ENCODE measurements at places on chromosomes 12 and 14. TPM values are rescaled to one million over a fixed set of nuclear protein-coding genes. Genes with fewer than 3 reads are reported as not detected.
A peak's percentile ranks its signal among the peaks of the same experiment; 100 is the strongest.

DNA sequence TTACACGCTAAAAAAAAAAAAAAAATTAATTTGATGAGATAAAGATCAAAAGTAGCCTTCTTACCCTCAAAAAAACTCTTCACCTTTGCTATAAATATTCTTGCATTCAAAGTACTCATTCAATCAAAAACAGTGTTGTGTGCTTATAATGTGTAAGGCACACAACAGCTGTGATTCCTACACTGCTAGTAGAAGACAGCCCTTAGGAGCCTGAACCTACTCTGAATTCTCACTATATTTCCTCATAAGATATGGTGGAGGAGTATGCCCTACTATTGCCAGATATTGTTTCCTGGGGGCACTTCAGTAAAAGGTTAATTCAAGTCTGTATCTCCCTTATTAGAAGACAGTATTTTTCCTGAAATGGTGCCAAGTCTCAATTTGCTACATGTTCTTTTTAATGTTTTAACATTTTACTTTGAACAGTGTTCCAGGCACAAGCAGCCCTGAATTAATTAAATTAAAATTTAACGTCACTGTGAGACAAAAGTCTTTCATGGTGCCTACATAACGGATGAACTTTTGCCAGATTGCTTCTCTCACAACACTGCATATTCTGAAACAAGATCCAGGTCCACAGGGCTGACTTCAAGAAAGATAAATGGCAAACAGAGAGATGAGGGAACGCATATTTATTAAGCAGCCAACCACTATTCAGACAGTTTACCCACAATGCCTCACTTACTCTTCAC is 19.3 kb downstream of the PPP2R5E start:
- no peak for DNase-seq

DNA sequence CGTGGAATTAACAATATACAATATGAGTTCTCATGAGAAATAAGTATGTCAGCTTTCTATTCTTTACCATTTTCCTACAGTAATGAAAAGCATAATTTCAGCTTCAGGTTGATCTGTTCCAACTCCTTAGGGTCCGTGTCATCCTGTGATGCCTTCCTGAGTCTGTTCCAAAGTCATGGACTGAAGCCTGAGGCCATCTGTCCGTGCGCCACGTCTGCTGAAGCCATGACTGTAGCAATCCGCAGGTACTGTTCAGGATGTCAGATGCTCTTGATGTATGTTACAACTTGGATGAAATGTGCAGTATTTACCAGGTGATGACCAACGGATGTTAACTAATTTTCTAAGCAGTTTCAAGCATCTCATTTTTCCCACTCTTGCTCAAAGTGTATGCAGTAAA is 67.0 kb upstream of the ATF1 start:
- no peak for DNase-seq

DNA sequence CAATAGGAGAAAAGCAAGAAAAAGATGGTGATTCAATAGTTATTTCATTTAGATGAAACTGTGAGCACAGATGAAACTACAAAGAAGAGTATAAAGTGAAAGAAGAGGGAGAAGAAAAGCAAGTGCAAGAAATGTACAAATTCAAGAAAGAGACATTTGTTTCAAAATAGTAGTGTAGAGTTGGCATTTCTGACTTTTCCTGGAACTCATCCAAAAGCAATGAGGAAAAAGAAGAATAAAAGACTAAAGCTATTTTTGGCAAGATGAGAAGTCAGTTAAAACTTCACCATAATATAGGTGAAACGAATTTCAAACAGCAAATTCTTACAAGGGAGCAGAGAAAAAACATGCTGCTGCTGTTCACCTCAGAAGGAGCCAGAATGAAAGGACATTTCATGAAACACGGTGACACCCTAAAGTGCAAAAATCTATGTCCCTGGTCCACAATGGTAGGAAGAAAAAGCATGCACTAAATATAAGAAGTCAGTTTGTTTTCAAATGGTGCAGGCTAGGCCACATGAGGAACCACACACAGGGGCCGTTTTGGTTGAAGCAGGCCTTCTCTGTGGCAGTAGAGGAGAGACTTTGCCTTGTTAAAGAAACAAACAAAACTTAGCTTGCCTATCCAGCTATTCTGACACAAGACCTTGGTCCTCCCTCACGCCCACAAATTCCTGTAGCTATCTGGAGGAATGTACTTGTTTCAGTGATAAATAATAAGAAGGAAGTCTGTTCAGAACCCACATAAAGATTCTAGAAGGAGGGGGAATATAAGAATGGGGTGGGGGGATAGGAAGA is 11.1 kb upstream of the CMAS start:
- DNase-seq: no peak

DNA sequence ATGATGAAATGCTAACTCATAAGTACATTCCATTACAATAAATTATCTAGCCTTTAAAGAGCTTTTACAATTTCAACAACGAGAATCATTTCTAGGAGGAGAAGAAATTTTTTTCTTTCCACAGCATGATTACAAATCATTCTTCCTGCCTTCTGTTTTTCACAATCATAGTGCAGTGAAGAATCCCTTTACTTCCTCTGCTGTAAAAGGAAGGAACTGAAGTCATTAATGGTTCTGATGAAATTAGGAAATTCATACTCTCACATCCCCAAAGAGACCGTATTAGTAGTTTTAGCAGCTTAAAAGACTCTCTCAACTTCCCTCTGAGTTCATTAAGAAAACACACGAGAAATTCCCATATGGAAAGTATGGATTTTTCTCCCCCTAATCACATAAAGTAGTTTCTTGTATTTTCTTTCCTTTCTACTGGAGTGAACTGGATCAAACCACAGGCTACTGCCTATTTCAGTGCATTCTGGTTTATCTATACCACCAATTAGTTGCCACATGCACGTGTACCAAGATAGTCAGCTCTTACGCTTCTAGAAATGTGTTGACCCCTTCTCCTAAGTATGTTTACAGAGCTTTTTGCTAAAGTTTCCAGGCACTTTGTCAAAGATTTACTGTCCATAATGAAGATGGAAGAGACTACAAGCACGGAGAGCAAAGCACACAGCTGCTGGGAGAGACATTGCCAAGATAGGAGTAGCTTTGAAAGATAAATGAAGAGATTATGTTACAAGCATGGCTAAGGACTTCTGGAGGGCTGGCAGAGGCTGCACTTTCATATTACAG is 58.9 kb upstream of the KITLG start:
- DNase-seq: no peak

The NTS gene
- total RNA-seq: not detected

- no peak for DNase-seq
Measured at GRCh38 chr12:124098887-124099286, 125.9 kb downstream of the ZNF664 start.

The ACTR10 gene
- total RNA-seq: 61.0 TPM

DNA sequence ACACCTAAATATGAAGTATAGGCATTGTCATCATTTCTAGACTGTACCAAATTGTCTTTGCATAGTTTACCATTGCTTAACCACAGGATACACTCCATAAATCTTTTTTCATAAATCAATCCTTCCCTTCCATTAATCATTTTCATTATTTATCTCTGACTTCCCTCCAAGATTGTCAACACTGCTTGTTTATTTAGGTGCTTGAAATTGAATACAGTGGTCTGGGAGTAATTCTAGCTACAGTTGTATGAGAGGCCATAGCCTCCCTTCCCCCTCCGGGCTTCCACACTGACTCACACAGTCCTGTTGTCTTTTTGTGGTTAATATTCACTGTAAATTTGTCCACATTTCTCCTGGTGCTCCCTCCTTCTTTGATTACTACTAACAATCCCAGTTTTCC is 114.2 kb upstream of the ARID2 start:
- DNase-seq: no peak

GRCh38 chr14:94655169-94655710 is 43.0 kb downstream of the SERPINA3 start:
- DNase-seq: no peak

The MAP1LC3B2 gene
- 3.7 TPM for total RNA-seq

The OTX2 gene
- not detected for total RNA-seq

DNA sequence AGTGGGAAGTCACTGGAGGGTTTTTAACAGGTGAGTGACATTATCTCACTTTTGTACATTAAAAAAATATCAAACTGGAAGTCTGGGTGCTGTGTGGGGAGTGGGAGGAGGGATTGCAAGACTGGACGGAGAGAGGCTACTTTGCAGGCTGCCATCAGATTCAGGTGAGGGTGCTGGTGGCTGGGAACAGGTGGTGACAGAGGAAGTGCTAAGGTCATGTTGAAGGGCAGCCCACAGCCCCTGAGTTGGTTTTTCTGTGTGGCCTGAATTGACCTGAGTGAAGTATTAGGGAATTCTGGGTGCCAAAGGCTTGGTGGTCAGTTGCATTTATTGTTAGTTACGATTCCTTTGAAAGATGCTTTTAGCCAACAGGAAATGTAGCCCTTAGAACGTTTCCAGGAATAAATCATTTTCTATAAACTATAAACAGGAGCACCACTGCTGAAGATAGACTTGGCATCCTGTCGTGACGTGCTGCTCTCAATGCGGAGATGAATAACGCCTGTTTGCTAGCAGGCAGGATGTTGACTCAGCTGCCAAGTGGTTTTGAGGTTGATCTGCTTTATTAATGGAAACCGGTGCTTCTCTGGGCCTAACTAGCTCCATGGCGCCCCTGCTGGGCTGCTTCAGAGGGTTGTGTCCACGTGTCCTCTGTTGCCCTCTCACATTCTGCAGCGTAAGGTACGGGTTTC is 707.5 kb upstream of the TMEM132C start:
- DNase-seq: peak; percentile 35

Data from natural killer cell (primary cell).